Skin of body (tissue), 3 donors: ENCODE measurements at places on chromosomes 2 and 18.

- no peak for DNase-seq
Measured at GRCh38 chr2:173680574-173680973, 284.6 kb downstream of the SP3 start.

DNA sequence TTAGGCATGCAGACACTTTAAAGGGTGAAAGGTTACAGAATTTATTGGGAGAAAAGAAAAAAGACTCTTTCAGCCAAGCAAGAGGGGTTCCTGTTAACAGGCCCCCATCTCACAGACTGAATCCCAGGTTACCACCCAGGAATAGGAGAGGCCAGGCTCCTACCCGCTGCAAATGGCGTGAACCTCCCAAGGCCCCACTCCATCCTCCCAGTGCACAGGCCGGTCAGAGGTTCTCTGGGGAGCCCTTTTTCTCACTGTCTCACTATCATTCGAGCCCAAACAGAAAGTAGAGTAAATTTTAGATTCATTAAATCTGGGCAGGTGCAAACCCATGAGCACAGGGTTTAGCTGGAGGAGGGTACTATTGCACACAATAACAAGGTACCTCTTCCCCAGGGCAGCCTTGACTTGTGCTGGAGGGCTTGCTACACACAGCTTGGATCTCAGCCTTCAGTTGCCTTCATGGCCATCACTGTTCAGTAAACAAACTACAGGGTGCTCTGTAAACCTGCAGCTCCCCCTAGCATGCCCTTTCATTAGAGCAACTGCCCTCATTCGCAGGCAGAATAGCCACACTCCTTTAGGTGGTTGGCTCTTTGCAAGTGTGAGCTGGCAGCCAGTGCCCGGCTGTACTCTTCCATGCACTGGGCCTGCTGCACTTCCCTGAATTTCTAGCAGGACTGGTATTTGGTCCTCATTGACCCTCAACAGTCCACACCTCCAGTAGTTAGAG is 7.3 kb upstream of the PLEK start:
- no peak for DNase-seq

GRCh38 chr2:120550282-120550681 is 185.4 kb upstream of the GLI2 start:
- no peak for DNase-seq

DNA sequence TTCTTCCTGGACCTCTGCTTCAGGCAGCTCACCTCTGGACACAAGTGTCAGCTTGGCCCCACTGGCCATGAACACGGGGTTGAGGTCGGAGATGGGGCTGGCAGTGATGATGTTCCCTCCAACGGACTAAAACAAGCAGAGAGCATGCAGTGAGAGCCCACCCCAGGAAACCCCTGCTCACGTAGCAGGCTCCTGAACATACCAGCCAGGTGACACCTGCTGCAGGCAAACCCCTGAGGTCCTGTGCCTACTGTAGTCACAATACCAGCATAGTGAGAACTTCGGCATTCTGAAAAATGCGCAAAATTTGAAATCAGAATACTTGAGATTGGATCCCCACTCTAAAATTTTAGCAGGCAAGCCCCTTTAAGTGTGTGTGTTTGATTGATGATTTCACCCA is 32.9 kb downstream of the XDH start:
- DNase-seq, result no peak

DNA sequence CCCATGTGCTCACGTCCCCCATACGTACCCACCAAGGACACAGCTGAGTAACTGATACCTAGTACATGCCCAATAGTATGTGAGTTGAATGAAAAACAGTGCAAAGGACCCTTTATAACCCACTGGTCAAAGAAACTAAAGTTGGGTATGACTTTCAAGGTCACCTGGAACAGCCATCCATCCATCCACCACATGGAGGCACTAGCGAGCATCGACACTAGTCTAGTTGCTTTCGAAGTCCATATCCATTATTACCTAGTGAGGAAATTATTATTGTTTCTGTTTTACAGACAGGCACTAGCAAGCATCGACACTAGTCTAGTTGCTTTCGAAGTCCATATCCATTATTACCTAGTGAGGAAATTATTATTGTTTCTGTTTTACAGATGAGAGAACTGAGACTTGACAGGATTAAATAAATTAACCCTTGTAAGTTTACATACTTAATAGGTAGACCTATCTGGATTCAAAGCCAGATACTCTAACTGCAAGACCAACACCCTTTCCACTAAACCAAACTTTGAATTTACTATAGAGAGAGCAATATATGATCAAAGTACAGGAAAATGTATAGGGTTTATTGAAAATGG is 233.7 kb downstream of the METTL4 start:
- DNase-seq, result no peak
